Posterior vena cava (tissue), 2 donors: ENCODE measurements at places on chromosomes 7 and 10. TPM values are rescaled to one million over a fixed set of nuclear protein-coding genes. Genes with fewer than 3 reads are reported as not detected.

MSMB gene
- not detected for total RNA-seq

FAM25C gene
- total RNA-seq, result not detected

SPDYE16 gene
- total RNA-seq, result 0.10 TPM

ADAM22 gene
- total RNA-seq, result 11.5 TPM

USP54 gene
- 53.9 TPM for total RNA-seq

ADGRA1 gene
- 0.56 TPM for total RNA-seq

OR13A1 gene
- not detected for total RNA-seq

AMPH gene
- 10.0 TPM for total RNA-seq

LEP gene
- 1.5 TPM for total RNA-seq
